ENCODE measurements at places on chromosomes 13 and 19.
A peak's percentile ranks its signal among the peaks of the same experiment; 100 is the strongest.

GRCh38 chr19:44677019-44677811 lies 5.9 kb downstream of the CEACAM19 start:
- DNase-seq: no peak

DNA sequence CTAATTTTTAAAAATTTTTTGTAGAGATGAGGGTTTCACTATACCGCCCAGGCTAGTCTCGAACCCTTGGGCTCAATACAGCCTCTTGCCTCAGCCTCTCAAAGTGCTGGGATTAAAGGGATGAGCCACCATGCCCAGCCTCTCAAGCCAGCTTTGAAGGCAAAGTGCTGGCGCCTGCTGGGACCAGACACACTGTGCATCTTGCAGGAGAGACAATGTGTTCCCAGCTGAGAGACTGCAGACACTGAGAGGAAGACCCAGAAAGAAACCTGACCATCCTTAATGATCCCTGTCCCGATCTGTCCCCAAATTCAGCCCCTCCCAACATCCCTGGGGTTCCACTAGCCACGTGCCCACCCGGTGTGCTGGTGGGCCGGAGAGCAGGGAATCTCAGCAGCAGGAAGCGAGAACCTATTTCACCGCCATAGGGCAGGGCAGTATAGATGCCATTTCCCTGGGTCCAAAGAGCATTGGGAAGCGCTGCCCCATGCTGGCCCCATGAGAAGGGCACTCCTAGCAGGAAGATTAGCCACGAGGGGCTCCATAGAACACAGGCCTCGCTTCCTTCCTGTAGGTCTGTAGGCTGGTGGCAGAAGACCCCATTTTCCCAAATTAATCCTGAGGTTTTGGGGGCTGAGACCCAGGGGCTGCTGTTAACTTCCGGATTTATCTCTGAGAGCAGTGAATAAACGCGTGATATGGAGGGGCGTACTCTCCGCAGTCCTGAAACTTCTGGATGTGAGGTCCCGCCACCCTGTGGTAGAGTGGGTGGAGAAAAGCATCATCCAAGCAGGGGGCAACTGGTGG lies 968 bp downstream of the RAVER1 start:
- DNase-seq: no peak

GRCh38 chr19:46076951-46077814 lies 36.4 kb upstream of the IGFL4 start:
- peak; percentile 32 for DNase-seq

GRCh38 chr19:34995551-34995950 lies 4.6 kb upstream of the GRAMD1A start:
- no peak for DNase-seq

DNA sequence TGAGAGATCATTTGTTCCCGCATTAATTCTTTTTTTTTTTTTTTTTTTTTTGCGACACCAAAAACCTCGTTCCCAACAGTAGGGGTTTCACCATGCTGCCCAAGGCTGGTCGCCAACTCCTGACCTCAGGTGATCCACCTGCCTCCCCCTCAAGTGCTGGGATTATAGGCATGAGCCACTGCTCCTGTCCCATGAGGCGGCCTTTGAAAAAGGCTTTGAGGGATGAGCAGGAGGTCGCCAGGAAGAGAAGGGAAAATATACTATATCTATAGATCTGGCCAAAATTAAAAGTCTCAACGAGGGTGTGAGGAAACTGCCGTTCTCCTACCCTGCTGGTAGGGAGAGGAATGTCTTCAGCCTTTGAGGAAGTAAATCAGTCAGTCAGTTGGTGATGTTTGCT lies 26.2 kb downstream of the ZNF473 start:
- no peak for DNase-seq

- no peak for DNase-seq
Observed at GRCh38 chr19:54506079-54506478, 3.4 kb downstream of the LAIR2 start.

DNA sequence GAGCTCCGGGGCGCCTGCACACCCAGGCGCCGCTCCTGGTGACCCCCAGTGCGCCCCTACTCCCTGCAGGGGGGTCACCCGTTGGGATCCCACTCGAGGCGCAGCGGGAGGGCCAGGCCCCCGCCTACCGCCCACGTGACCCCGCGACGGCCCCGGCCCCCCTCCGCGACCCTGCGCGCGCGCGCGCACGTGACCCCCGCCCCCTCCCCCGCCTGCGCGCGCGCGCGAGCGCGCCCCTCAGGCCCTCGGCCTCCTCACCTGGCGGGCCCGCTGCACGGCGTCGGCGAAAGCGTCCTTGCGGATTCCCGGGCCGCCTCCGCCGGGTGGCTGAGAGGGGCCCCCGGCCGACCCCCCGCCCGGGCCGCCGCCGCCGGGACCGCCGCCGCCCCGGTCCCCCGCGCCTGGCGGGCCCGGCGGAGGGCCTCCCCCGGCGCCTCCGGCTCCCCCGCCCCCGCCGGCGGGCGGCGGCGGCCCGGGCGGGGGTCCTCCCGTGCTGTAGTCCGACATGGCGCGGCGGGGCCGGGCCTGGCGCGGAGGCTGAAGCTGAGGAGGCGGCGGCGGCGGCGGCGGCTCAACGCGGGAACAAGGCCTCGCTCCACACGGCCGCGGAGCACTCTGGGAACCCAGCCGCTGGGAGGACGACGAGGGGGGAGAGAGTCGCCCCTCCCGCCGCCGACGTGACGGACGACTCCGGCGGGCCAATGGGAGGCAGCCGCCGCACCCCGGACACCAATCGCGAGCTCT lies at the start of gene KHSRP:
Gene KHSRP (minus strand): TSS at position 617 of the 744 bp plus-strand sequence. CDS start 110 bp downstream, at position 507.
- DNase-seq: no peak

GRCh38 chr13:21777813-21778212 lies 106.9 kb downstream of the FGF9 start:
- DNase-seq: no peak

GRCh38 chr13:35342440-35342839 lies 134.0 kb downstream of the MAB21L1 start:
- DNase-seq: no peak

DNA sequence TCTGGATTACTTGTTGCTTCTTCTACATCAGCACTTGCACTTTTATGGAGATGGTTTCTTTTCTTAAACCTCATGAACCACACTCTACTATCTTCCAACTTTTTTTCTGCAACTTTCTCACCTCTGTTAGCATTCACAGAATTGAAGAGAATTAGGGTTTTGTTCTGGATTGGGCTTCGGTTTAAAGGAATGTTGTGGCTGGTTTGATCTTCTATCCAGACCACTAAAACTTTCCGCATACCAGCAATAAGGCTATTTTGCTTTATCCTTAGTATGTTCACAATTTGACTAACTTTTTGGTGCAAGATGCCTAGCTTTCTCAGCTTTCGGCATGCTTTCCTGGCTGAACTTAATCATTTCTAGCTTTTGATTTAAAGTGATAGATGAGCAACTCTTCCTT lies 666.7 kb upstream of the MIR17HG start:
- DNase-seq: no peak

- DNase-seq: no peak
Observed at GRCh38 chr13:88622362-88622973, 951.3 kb downstream of the SLITRK5 start.

DNA sequence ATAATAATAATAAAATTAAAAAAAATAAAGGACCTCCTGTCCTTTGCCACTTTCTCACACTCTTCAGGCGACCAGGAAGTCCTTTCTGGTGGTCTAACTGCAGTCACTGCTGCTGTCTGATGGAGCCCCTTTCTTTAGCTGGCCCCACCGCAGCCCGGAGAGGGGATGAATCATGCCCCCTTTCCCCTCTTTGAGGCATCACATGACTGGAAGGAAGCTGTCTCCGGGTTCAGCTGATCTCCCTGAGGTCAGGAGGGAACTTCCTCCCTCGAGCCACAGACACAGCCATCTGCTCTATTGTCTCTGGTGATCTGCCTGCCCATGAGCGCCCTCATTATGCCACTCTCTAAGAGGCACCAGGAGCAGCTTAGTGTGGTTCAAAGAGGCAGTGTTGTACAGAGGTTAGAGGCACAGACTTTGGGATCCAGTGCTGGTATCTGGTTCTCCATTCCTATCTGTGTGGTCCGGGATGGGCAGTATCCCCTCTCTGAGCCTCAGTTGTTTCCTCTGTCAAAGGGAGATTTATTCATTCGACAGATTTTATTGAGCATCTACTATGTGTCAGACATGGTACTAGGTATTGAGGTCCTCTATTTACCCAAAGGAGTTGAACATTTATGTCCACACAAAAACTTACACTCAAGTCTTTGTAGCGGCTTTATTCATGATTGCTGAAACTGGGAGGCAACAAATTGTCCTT lies 30.0 kb downstream of the VAV1 start:
- DNase-seq: peak; percentile 47

DNA sequence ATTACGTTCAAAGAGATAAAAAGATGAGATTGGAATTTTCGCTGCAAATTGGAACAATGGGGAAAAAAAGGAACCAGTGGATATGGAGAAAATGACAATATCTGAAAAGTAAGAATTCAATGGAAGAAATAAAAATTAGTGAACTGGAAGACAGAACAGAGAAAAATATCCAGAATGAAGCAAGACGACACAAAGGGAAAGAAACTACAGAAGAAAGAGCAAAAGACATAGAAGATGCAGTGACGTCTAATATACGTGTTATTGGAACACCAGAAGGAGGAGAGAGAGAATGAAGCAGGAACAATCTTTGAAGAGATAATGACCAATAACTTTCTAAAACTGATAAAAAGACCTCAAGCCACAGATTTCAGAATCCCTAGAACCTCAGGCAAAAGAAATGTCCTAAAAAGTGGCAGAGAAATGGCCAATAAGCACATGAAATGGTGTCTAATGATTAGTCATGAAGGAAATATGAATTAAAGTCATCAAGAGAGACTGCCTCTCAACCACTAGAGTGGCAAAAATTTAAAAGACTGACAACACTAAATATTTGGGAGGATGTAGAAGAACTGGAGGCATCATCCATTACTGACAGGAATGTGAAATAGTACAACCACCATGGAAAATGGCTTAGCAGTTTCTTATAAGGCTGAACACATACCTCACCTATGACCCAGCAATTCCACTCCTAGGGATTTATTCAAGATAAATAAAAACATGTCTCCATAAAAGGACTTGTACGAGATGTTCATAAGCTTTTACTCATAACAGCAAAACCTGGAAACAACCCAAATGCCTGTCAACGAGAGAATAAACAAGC lies 56.5 kb downstream of the GADD45B start:
- no peak for DNase-seq

- no peak for DNase-seq
Observed at GRCh38 chr13:77737583-77738200, 40.2 kb downstream of the SLAIN1 start.

DNA sequence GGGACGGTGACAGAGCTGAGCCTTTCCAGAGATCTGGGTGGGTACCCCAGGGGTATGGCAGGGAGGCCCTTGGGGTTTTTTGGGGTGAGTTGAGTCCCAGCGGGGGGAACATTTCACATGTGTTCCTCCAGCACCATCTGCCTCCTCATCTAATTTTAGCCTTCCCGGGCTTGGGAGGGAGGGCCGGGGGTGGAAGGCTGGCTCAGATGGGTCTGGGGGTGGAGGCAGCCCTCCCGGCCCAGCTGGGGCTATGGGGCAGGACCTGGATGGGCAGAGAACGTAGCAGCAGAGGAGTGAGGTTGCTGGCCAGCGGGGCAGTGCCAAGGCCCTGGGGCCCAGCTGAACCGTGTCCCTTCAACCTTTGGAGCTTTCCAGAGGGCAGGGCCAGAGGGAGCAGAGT lies 23.5 kb downstream of the ADGRL1 start:
- no peak for DNase-seq

- peak; percentile 39 for DNase-seq
Observed at GRCh38 chr13:74575729-74576125, 441.5 kb upstream of the KLF12 start.

DNA sequence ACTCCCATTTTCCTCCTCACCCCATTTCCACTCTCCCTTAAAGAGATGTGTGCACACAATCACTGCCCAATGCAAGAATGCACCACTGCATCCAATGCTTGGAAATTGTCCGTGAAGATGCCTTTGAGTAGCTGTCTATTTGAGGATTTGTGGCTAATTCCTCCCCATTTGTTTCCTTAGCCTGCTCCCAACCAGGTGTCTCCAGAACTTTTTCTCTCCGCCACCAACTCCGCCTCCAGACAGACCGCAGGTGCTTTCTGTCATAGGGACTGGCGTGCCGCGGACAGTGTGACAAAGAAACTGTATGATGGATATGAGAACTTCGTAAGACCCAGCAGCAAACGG lies 461 bp upstream of the TM9SF2 start:
- DNase-seq: no peak

DNA sequence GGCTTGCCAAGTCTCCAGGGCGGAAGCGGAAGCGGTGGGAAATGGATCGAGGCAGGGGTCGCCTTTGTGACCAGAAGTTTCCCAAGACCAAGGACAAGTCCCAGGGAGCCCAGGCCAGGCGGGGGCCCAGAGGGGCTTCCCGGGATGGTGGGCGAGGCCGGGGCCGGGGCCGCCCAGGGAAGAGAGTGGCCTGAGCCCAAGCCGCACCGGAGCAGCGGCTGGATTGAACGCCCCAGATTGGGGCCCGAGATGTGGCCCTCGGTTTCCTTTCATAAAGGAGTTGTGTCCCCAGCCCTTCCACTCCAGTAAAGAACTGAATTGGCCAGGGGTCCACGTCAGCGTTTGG lies 548 bp upstream of the P2RY11 start:
- DNase-seq: no peak

DNA sequence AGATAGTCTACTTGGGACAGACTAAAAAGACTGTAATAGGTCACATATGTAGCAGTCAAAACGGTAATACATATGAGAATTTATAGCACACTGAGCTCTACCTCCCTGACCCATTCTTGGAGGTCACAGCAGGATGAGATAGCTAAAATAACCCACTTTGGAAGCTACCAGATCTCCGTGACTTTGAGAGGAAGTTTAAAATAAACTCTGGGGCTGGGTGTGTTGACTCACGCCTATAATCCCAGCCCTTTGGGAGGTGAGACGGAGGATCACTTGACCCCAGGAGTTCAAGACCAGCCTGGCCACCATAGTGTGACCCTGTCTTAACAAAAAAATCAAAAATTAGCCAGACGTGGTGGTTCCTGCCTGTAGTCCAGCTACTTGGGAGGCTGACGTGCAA lies 45.3 kb downstream of the DHRS12 start:
- no peak for DNase-seq

DNA sequence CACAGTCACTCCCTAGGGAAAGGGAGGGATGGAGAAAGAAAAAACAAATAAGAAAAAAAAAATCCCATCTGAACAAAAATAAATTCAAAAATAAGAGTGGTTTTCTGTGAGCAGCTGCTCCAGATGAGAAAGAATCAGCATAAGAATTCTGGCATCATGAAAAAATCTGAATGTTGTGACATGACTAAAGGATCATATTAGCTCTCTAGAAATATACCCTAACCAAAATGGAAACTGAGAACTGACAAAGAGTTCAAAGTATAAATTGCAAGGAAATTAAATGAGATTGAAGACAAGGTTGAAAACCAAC lies 579.0 kb downstream of the UQCRFS1 start:
- DNase-seq: no peak
